ENCODE measurements at places on chromosomes 12 and 14.

DNA sequence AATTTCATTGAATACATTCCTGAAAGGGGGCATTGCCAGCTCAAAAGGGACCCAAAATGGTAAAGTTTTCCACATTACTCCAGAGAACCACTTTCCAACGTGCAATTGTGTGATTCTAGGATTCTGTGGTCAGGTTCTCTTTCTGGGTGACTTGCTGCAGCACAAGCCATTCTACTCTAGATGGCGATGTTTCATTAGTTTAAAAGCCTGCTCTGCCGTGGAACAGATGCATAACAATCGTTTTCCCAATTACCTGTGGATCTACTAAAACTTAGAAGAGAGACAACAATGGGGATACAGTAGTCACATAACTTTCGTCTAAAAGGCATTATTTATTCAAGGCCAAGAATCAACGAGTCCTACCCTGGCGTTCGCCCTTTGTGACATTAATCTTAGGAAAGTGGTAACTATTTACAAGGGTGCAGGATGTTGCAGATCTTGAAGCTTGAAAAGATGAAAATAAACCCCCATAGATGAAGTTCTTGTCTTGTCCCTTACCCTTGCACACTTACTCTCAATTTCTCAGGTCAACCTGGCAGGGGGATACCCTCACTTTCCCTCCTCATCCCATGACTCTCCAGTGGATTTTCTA lies 400.9 kb downstream of the SNAPC1 start:
- no peak for DNase-seq

GRCh38 chr12:42270596-42270995 lies 32.5 kb upstream of the YAF2 start:
- no peak for DNase-seq

DNA sequence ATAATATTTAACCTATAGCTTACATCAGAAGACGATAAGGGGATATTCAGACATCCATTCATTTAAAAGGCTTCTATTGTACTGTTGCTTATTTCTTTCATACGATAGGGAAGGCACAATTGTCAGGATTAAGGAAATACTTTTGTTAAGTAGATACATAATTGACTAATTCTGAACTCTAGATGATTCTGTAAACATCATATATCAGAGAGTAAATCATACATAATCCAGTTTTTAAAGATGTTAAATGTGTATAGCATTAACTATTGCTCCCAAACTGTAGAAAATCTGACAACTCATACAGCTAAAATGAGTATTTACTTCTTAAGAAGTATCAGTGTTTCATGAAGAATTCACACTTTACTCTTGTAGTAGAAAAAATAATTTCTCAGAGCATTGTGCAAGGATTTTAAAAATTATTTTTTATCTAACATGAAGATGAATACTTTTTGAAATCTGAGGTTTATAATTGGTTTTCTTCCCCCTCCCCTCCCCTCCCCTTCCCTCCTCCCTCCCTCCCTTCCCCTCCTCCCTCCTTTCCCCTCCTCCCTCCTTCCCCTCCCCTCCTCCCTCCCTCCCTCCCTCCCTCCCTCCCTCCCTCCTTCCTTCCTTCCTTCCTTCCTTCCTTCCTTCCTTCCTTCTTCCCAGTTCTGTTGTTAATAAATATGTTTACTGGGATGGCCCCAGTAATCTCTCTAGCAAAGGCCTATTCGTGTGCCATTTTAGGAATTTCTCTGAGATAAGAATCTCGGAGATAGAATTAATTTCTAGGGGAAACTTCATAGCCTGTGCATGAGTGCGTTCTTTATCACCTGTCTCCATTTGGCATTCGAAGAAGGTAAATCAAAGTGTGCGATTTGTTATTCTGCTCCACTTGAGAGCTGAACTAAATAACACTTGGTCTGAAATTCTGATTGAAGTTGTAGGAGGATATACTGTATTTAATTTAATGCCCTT lies 2.3 kb downstream of the NPAS3 start:
- no peak for DNase-seq

GRCh38 chr12:5590316-5590715 lies 158.4 kb downstream of the NTF3 start:
- no peak for DNase-seq

DNA sequence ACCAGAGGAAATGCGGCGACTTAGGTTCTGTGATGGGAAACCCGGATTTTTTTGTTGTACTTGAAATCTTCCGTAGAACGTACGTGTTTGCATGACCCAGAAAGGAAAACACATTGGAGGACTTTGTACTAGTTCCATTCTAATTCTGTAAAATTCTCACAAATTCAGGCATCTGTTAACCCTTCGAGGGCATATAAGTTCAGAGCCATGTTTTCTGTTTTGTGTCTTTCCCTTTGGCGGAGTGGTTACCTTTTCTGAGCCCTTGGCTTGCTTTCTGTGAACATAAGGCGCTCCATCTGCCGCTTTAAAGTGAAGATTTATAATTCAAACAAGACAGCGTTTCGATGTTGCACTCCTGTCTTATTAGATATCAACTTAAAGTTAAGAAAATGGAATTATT lies 34.2 kb downstream of the BICD1 start:
- DNase-seq, result no peak

- DNase-seq, result no peak
These were observed 32.8 kb downstream of the SIX1 start for GRCh38 chr14:60616461-60616959.

DNA sequence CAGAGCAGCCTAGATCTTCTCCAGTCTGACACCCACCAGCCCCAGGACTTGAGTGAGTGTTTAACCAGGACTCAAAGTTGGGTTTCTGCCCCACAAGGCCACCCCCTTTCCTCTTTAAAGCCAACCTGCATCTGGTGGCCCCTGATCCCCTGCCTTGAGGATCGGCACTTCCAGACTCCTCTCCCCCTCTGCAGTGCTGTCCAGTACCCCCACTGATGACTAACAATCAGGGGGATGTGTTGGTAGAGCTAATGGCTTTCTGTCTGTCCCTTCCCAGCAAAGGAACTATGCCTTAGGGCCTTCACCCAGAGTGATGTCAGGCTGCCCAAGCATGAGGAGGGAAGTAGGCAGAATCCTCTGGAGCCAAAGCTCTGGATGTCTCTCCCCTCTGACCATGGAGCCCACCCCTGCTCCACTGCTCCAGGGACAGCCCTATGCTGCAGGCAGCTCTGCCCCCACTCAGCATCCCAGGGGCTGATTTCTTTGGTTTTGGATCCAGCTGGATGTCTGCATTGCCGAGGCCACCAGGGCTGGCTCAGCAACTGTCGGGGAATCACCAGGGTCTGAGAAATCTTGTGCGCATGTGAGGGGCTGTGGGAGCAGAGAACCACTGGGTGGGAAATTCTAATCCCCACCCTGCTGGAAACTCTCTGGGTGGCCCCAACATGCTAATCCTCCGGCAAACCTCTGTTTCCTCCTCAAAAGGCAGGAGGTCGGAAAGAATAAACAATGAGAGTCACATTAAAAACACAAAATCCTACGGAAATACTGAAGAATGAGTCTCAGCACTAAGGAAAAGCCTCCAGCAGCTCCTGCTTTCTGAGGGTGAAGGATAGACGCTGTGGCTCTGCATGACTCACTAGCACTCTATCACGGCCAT lies 42.9 kb downstream of the DAD1 start:
- DNase-seq, result no peak

DNA sequence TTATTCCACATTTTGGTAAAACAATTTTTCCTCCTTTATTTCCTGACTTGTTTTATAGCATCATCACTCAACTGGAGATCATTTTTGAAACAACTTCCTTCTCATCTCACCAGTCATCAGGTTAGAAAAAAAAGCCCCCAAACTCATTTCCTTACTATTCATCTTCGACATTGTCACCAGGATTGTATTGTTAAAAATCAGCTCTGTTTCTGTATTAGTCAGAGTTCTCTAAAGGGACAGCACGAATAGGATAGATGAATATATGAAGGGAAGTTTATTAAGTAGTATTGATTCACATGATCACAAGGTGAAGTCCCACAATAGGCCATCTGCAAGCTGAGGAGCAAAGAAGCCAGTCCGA lies 392.6 kb downstream of the FUT8 start:
- no peak for DNase-seq

- DNase-seq, result no peak
These were observed 20.5 kb downstream of the BRI3BP start for GRCh38 chr12:125013816-125014442.

DNA sequence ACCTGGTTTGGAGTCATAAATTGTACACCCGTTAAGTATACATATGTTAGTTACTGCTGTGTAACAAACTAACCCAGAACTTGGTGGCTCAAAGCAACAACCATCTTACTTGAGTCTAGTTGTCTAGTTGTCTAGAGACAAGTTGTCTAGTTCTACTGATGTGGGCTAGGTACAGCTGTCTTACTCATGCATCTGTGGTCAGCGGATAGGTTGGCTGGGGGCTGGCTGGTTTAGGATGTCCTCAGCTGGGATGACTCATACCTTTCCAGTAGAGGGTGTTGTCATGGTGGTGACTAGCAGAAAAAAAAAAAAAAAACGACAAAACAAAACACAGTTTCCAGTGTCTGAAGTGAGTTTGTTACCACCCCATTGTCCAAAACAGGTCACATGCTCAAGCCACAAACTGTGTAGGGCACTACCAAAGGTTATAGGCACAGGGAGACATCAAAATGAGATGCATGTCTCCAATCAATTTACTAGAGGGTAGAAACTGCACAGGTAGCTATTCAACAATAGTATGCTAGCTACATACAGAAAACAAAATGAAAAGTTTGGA lies 680.3 kb downstream of the MED13L start:
- no peak for DNase-seq

GRCh38 chr12:467591-467990 lies 7.9 kb downstream of the B4GALNT3 start:
- no peak for DNase-seq

DNA sequence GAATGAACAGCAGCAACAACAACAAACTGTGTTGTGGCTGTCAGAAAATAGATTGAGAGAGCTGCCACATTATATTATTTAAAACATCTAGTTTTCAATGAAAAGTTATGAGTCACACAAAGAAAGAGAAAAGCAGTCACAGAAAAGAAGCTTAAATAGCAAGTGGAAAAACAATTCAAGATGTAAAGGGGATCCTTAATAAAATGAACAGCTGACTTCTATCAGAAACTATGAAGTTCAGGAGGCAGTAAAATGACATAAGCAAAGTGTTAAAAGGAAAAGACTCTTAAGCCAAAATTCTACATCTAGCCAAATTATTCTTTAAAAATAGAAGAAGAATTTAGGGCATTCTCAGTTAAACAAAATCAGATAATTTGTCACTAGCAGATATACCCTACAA lies 5.6 kb downstream of the CLEC14A start:
- no peak for DNase-seq

DNA sequence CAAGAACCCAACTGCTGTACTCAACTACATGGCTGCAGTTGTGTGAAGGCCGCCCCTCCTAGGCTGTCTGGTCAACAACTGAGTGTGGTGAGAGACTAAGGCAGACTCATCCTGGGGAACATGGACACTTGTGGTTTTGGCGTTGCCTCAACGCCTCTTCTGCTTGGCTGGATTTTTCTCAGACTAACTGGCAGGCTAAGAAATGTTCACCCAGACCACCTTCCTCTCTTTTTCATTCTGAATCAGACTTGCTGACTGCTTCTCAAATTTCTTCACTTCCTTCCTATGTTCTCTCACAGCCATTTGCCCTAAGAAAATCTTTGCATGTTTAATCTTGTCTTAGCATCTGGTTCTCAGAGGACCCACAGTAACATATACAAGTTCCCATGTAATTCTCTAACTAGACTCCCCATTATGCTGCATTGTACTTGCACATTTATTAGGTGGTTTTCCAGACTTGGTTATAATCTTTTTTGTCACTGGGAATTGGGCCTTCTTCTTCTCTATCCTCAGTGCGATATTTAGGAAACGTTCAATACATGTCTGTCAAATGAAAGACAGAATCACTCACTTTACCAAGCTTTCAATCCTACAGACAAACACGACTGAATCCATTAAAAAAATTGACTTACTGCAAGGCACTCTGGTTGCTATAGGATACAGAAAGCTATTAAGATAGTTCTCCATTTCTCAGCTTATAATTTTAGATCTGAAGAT lies 327.6 kb downstream of the CCER1 start:
- DNase-seq, result no peak

GRCh38 chr12:89693639-89694202 lies 14.9 kb downstream of the ATP2B1 start:
- DNase-seq, result no peak

DNA sequence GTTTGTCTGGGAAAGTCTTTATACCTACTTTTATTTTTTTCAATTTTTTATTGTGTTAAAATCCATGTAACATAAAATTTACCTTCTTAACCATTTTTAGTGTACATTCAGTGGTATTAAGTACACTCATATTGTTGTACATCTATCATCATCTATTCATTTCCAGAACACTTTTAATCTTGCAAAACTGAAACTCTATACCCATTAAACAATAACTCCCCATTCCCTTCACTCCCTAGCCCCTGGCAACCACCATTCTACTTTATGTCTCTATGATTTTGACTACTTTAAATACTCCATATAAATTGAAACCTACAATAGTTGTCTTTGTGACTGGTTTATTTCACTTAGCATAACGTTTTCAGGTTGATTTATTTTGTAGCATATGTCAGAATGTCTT lies 131.9 kb upstream of the SLC38A2 start:
- no peak for DNase-seq

DNA sequence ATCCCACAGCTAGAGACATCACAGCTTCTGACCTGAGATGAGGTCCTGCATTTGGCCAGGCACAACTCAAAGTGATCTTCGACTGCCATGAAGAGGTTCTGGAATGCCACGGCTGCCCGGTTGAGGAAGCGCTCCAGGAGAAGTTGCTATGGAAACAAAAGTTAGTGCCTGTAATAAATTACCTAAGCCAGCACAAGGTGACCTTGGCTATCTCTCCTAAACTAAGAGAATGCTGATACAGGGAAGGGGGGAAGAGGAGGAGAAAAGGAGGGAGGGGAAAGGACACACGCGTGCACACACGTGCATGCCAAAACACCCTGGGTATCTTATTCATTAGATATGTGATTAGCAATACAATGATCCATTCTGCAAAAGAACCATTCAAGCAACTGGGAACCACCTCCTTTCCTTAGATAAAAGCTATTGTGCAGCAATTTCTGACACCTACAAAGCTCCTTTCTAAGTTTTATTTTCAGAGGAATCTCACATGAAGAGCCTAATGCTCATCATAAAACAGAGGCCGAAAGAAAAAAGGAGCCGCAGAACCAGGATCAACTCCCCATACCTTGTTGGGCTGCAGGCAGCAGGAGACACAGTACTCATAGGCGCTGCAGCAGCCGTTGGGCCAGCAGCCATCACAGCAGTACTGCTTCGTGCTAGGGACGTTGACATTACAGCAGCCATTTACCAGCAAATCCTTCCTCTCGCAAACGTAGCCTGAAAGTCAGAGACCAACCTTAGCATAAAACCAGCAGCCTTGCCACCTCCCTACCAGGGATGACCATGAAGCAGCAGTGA lies 17.9 kb downstream of the SPRING1 start:
- DNase-seq, result no peak

DNA sequence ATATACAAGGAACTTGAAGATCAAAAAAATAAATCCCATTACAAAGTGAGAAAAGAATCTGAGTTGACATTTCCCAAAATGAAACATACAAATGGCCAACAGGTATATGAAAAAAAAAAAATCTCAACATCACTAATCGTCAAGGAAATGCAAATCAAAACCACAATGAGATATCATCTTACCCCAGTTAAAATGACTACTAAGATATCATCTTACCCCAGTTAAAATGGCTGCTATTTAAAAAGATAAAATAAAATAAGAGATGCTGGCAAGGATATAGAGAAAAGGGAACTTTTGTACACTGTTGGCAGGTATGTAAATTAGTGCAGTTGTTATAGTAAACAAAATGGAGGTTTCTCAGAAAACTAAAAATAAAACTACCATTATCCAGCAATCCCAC lies 44.4 kb downstream of the PLEKHG7 start:
- no peak for DNase-seq

All from NCI-H187 (cell line).